Cerebellar nuclear complex (tissue), 1 donor: ENCODE measurements at places on chromosomes 12 and 14.

DNA sequence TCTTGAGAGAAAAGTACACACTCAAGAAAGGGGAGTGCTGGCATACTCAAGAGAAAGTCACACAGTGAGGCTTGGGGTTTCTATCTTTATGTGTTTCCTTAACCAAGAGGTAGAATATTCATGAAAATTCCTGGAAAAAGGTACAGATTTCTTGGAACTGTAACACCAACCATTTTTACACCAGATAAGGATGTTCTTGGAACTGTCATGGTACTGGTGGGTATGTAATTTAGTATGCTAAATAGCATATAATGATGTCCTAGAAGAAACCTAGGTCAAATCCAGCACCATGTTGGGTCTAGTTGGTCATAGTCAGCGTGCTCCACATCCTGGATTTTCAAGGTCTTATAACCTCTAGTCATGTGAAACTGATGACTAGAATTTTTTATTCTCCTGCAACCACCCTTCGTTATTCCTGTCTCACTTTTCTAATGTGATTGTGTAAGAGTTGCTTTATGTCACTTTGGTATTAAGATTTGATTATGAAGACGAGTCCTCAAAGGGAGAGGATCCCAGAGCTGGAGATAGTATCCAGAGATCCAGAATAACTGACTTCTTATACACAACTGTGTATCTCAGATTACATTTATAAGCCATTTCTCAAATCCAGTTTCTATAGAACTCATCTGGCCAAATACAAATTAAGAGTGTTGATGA, 510.1 kb downstream of the TMTC2 start:
- no peak for DNase-seq

DNA sequence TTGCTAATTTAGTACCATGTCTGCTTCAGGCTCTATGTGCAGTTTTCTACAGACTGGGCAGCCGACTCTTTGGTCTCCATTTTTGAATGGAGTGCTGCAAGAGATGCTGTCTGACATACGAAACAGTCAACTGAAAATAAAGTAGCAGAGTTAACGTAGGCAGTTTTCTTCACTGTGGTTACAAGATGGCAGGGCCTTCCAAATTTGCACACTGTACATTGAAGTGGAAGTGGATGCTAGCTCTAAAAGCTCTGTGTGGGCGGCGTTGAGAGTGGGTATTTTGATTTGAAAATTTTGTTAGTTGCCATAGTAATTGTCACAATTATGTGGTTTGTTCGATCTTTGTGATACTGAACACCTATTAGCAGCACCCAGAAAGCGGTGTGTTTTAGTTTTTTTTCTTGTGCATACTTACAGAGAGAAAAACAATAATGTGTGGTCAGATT, 154.9 kb upstream of the ATP2B1 start:
- DNase-seq: no peak

- DNase-seq: no peak
These were observed 37.7 kb upstream of the MANSC4 start for GRCh38 chr12:27817766-27818165.

- no peak for DNase-seq
These were observed 456.9 kb upstream of the MGAT4C start for GRCh38 chr12:86713121-86713520.
